ENCODE measurements at places on chromosomes 5 and 9.

GRCh38 chr9:127449332-127449966, 1.8 kb downstream of the RPL12 start:
- DNase-seq, result no peak

DNA sequence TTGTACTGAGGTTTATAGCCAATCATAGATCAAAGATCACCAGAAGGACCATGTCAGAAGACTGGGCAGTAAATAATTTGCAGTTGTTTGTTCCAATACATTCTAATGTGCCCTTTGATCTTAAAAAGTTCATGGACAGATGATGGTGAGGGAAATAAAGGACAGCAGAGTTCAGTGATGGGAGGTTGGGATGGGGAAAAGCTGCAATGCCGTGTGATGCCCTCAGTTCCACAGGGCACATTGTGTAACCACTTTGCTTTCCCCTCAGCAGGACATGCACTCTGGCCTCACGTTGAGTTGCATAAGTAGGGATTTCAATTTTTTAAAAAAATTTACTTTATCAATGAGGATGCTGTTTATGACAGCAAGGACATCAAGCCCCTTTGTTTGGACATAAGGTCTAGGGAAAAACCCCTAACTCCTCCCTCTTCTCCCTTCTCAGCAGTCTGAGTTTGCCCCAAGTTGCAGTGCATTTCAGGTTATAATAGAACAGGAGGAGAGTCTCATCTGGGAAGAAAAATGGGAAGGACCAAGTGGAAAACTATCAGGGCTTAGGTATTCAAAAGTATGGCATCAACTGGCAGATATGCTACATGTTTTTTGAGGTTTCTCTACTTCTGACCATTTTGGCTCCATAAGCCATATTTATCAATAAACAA, 83.1 kb upstream of the TMED7 start:
- DNase-seq, result no peak

DNA sequence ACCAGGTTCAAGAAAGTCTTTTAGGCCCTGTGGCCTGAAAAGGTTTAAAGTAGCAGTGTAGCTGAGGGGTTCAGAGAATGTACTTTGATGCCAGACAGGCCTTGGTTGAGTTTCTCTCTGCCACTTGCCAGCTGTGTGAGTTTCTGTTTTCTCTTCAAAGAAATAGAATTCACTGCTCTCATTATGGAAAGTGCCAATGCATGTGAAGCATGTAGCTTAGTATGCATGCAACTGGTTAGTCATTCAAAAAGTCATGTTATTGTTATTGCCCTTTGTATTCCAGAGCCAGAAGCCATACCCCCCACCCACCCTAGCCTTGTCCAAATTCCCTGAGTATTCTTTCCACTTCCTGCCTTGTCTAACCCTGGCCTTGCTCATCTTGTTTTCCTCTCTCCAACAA, 101.7 kb downstream of the ADRB2 start:
- peak; percentile 19 for DNase-seq

GRCh38 chr5:23507278-23507685, at the start of gene PRDM9:
TSS of gene PRDM9 (plus strand) at chr5:23507609. CDS start at chr5:23509034, 1,425 bp downstream.
- peak; percentile 55 for DNase-seq

- DNase-seq, result no peak
Observed at GRCh38 chr5:90612919-90613318, 54.3 kb downstream of the ADGRV1 start.

- DNase-seq, result peak; percentile 40
Observed at GRCh38 chr9:87642330-87643106, 83.4 kb upstream of the CTSL start.

DNA sequence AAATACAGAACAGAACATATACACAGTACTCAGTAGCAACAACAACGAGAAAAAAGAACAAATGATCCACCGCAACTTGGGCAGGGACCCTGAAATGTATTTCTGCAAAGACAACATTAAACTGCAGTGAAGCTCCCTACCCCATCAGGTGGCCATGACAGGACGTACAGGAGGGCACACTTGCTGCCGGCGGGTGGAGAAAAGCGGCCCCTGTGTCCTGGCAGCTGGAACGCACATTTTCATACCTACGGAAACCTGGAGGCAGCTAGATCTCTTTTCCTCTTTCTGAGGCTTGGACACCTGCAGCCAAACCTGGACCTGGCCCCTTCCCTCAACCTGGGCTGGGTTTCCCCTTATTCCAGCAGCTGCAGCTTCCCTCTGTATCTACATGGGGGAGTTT, 42.2 kb upstream of the ZNF354B start:
- no peak for DNase-seq

All from islet precursor cell (in vitro differentiated cells).